Subcutaneous adipose tissue (tissue), 4 donors: ENCODE measurements at places on chromosomes 3 and 15. TPM values are rescaled to one million over a fixed set of nuclear protein-coding genes. Genes with fewer than 3 reads are reported as not detected.

The UBAP1L gene
- total RNA-seq = 2.2 TPM

The LRRC15 gene
- total RNA-seq = under 0.01 TPM

The AP4E1 gene
- 6.8 TPM for total RNA-seq

The KCNH8 gene
- total RNA-seq = not detected

The WNT7A gene
- total RNA-seq = not detected
